ENCODE measurements at places on chromosomes 16 and 17.

DNA sequence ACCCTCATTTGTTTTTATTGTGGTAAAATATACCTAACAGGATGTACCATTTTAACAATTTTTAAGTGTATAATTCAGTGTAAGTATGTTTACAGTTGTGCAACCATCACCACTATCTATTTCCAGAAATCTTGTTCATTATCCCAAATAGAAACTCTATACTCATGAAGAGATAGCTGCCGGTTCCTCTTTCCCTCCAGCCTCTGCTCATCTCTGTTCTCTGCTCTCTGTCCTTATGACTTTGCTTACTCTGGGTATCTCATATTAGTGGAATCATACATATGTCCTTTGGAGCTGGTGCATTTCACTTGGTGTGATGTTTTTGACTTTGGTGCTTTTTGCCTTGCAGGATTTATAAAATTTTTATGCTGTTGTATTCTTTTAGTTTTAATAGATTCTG, 19.4 kb downstream of the CYLD start:
- no peak for DNase-seq

DNA sequence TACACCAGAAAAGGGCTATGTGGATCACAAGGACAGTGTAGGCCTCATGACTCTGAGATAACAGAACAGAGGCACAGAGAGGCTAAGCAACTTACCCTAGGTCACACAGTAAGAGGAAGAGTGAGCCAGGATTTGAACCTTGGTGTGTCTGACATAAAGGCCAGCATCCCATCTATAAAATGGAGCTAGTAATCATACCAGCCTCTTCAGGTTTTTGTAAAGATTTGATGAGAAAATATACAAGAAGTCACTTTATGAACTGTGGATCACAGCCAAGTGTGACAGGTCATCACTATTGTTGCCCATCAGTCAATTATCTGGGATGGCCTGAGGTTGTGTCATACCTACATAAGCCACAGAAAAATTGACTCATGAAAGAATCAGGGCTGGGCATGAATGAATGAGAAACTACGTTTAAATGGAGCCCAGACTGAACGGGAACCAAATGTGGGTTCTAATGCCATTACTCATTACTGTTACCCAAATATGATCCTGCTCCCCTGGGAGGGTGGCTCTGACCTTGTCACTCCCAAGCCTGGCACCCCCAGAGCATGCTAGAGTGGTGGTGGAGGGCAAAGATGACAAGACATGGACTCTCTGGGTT, 21.0 kb downstream of the FBXO39 start:
- DNase-seq = no peak

- no peak for DNase-seq
Measured at GRCh38 chr16:85372627-85373372, 240.3 kb upstream of the GSE1 start.

GRCh38 chr17:11622492-11622891, 24.2 kb downstream of the DNAH9 start:
- no peak for DNase-seq

- DNase-seq = no peak
Measured at GRCh38 chr17:157901-158300, 20.5 kb downstream of the SCGB1C2 start.

GRCh38 chr16:87854053-87854906, 15.0 kb downstream of the SLC7A5 start:
- DNase-seq = no peak

DNA sequence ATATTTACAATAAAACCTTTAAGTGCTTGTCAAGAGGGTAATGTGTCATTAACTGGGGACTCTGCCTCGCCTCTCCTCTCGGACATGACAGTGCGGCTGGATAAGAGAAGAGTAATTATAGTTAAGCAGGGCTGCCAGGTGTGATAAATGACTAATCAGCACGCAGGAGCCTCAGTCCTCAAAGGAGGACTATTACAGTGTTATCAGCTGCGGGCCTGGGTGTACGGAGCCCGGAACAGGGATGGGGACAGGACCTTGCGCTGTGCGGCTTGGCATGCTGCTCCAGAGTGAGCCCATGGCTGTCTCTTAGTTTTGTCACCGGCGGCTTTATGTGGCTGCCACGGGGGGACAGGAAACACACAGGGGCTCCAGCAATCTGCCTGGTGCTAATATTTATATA, 607.2 kb downstream of the MAF start:
- DNase-seq = no peak

GRCh38 chr17:70405492-70406220, 236.3 kb downstream of the KCNJ2 start:
- DNase-seq = peak; percentile 64

- DNase-seq = no peak
Measured at GRCh38 chr17:32912218-32912897, 15.6 kb upstream of the TMEM98 start.

DNA sequence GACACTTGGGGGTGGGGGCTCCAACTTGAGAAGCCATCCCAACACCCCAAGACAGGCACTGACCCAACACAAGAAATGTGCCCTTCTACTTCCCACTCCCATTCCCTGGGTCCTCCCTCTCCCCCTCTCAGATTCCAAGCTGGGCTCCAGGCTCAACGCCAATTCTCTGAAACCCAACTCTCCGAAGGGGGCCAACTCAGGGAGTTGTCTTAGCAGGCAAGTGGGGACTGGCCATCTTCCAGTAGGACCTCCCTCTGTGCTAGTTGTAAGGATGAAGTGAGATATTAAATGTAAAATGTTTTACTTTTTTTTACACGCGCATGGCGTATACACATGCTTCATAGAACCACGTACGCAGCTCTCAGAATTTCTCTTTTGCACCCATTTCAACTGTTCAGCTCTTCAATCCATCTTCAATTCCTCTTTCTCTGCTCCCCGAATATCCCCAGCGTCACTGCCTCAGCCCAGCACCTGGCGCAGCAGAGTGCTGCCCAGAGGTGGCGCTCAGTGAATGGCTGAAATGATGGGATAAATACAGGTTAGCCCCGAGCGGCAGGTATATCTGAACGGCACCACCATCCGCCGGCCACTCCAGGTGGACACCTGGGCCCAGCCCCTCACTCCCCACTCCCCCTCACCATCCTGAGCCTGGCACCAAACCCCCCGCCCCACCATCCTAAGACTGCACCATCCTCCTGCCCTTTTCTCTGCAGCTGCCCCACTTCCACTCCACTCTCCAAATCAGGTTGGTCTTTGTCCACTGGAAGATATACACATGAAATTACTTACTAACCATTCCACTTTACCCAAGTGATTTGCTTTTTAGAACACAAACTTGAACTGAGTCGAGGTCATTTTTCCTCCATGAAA, 43.9 kb upstream of the TNRC6C start:
- no peak for DNase-seq

GRCh38 chr17:66371561-66371960, 69.1 kb downstream of the PRKCA start:
- no peak for DNase-seq

GRCh38 chr17:38900978-38901656, 24.3 kb upstream of the LASP1NB start:
- DNase-seq = peak; percentile 78

GRCh38 chr17:57548421-57549410, 196.4 kb downstream of the CCDC182 start:
- DNase-seq = no peak

GRCh38 chr17:3527896-3528295, 29.7 kb downstream of the TRPV3 start:
- no peak for DNase-seq

- peak; percentile 34 for DNase-seq
Measured at GRCh38 chr17:66964930-66965800, 658 bp downstream of the CACNG4 start.

DNA sequence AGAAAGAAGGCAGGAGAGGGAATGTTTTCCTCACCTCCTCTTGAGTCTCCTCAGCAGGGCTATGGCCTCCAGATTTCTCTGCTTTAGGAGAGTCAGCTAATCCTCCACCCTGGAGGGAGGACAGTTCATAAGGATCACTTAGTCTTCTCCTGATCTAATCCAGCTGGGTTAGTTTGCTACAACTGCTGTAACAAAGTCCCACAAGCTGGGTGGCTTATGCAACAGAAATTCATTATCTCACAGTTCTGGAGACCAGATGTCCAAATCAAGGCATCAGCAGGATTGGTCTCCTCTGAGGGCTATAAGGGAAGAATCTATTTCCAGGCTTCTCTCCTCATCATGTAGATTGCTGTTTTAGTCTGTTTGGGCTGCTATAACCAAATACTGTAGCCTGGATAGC, 40.6 kb upstream of the XYLT1 start:
- DNase-seq = no peak

GRCh38 chr16:86151239-86151851, 252.4 kb downstream of the IRF8 start:
- no peak for DNase-seq

DNA sequence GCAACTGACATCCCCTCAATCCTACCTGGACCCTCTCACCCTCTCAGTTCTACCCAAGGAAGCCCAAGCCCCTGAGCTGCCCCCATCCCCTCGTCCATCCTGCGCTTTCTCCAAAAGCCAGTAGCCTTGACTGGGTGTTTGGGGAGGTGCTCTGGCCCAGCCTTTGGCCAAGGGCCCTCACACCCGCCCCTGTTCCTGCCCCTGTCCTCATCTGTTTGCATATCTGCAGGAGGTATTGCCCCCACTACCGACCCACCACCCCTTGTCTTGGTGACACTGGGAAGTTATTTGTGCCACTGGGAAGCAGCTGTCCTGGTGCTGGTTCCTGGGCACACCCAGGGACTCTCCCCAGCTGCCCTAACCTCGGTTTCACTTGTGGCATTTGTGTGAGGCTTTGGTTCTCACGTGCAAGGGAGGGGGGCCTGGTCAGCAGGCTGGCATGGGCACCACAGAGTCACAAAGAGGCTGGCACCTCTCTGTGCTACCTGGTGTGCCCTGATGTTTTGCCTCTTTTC, 75.3 kb downstream of the MRC2 start:
- no peak for DNase-seq

DNA sequence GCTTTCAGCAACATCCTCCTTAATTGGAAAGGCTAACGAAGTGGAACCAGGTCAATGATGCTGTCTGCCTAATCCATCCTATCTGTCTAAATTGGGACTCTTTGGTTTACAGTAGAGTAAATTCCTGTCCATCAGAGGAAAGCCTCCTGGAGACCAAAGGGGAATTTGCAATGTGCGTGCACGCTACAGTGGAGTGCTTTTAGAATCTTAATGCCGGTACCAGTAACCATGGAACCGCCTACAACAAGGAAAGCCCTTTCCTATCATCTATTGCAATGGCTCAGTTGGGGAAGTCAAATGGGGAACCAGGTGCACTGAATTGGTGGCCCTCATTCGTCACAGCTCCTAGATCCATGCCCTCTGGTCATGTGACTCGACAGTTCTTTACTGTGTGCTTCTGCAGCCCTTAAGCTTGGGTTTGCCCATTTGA, 110.1 kb downstream of the XYLT1 start:
- DNase-seq = no peak

DNA sequence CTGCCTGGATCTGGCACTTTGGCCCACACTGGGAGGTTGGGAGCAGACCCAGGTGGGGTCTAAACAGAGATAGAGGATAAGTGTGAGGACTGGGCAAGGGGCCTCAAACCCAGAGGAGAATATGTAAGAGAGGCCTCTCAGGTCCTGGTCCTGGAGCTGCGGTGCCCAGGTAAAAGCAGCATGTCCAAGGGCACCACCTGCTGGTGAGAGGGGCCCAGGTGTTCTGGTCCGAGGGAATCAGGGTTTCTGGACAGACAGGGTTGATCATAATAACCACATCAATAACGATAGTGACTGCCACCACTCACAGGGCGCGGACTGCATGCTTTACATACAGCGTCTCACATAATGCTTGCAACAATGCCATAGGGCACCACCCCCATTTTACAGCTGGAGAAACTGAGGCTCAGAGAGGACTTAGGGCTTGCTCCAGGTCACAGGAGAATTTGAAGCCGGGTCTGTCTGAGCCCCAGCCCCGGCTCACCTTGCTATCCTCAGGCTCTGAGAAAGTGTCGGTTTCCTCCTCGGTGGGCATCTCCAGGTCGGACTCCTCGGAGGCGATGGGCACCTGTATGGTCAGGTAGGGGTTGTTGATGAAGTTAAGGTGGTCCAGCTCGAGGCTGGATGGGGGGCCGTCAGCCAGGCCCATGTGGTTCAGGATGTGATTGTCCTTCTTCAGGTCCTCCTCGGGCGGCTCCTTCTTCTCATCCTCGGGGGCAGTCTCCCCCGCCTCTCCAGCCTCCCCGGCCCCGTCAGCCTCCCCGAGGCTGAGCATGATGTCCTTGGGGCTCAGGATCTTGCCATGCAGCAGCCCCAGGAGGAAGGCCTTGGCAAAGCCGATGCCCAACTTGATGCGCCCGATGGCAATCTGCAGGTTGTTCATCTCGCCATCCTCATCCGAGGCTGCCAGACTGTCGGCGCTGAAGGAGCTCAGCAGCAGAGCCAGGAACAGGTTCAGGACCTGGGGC, 19.1 kb upstream of the CD79B start:
- no peak for DNase-seq

DNA sequence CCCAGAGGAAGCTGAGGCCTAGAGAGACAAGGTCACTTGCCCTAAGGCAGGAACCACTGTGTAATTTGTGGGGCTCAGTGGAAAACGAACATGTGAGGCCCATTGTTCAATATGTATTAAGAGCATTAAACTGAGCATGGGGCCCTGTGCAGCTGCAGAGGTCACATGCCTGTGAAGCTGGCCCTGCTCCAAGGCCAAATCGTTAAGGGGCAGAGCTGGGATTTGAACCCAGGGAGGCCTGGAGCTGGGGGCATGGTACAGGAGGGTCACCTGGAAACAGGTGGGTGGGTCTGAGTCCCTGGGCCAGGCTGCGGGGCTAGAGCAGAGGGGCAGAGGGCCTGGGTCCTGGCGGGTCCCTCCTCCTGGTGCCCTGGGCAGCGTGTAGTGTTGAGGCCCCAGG, 19.7 kb downstream of the C16orf74 start:
- no peak for DNase-seq

GRCh38 chr17:9324864-9325263, 250.8 kb downstream of the STX8 start:
- no peak for DNase-seq

- DNase-seq = no peak
Measured at GRCh38 chr16:83110269-83110668, 483.5 kb downstream of the CDH13 start.

GRCh38 chr16:73095885-73096421, 48.0 kb upstream of the ZFHX3 start:
- no peak for DNase-seq

DNA sequence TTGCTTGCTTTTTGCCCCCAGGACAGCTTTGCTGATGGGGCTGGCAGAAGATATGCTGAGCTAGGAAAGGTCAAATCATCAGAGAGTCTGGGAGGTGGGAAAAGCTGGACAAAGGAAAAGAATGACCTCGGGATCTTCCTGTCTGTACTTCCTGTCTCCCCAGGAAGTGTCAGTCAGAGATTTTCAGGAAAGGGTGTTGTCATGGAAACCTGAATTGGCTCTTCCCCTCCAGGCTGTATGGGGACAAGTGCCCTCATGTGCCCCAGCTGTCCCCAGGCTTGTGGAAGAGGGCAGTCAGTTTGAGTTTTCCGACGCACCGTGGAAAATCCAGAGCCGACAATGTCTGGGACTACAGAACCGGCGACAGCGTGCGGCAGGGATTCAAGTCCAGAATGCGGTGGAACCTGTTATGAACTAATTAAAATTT, 122.7 kb upstream of the ZFHX3 start:
- DNase-seq = no peak

GRCh38 chr16:30090610-30091331, 953 bp downstream of the TBX6 start:
- DNase-seq = no peak

GRCh38 chr17:19019041-19019941, 14.7 kb upstream of the FAM83G start:
- no peak for DNase-seq

Measured in T1000 (cell line).